ENCODE measurements at places on chromosomes 3 and 15.

GRCh38 chr3:131591394-131592014 is 88.7 kb upstream of the MRPL3 start:
- DNase-seq: no peak

DNA sequence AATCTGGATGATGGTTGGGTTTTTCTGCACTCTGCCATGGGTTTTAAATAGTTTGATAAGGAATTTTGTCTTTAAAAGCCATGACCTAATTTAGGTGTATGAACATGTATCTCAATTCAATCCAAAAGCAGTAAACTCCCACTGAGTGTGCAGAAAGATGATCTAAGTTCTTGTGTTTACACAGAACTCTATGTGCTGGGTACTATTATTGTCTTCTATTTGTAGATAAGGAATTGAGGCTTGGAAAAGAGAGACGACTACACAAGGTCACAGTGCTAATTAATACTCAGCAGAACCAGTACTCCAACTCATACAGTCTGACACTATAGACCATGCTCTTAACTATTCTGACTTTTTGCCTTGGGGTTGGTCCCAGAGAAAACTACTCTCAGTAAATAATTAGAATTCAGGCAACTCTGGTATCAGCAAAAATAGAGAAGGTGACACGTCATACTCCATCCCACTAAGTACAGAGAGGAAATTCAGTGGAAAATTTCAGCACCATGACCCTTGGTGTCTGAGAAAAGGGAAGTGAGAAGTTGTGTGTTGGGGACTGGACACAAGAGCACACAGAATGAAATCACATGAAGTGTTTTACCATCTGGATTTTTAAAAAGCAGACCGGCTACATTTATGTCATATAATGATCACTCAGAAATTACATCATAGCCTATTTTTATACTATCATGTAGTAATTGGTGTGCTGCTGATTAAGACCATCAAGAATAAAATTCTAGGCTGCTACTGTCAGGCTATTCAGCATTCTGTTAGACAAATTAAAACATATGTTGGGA is 18.3 kb upstream of the MYH15 start:
- DNase-seq: peak; percentile 24

GRCh38 chr3:126896968-126897367 is 85.9 kb upstream of the PLXNA1 start:
- no peak for DNase-seq

GRCh38 chr3:25967385-25967784 is 177.5 kb downstream of the OXSM start:
- DNase-seq: no peak

DNA sequence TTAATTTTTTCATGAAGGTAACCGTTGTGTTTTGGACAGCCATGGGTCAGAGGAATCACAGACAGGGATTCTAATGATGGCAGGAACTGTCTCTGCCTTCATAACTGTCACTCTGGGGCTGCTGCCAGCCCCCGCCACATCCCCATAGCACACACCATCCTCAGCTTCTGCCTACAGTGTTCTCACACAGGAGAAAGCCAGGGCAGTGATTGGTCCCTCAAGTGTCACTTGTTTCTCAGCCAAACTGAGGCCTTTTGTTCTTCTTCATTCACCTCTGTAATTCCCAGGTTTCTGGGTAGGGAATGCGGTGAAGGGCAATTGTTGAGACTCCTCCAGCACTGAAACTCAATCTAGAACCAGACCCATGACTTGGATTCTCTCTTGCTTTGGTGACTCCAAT is 65.4 kb upstream of the C3orf80 start:
- DNase-seq: no peak
